ENCODE measurements at places on chromosomes 16 and 17. TPM values are rescaled to one million over a fixed set of nuclear protein-coding genes. Genes with fewer than 3 reads are reported as not detected.

DNA sequence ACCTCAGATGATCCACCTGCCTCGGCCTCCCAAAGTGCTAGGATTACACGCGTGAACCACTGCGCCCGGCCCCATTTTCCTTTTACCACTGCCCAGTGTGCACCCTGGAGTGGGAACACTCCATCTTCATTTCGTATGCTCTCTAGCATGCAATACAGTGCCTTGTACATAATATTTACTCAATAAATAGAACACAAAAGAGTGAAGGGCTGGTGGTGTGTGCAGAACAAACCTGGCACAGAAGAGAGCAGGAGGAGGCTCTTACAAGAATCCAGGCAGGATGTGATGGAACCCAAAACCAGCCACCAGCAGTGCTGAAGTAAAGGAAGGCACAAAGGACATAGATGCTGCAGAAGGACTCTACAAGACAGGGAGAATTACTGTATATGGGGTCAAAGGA is 7.3 kb downstream of the KRT37 start:
- no peak for DNase-seq

- peak; percentile 65 for DNase-seq
Measured at GRCh38 chr16:85369741-85370528, 243.2 kb upstream of the GSE1 start.

DNA sequence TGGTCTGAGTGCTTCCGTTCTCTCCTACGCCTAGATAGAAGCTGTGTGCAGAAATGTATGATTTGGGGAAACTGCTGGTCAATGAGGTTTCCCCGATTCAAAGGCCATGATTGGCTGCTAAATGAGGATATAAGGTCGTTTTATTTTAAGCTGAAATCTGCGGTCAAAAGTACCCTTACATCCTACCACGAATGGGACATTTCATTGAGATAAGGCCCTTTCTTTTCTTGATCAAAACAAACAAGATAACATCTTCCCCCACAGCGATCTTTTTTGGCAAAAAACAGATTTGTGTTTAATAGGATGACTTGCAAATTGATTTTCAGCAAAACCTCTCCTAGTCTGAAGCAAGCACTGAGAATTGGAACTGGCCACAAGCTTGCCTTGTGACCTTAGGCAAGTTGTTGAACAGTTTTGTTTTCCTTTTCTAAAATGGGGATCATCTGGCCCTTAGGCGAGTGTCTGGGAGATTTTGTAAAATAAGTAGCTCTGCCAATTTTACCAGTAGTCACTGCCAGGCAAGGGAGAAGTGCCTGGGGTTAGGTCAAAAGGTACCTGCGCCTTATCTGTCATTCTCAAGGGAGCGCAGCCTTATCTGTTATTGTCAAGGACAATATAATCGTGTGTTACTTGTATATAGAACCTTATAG is 635 bp downstream of the SCPEP1 start:
- no peak for DNase-seq

GRCh38 chr16:57773655-57774295 is 28.5 kb downstream of the KIFC3 start:
- no peak for DNase-seq

GRCh38 chr17:10754861-10755591 is 25.2 kb upstream of the TMEM220 start:
- no peak for DNase-seq

DNA sequence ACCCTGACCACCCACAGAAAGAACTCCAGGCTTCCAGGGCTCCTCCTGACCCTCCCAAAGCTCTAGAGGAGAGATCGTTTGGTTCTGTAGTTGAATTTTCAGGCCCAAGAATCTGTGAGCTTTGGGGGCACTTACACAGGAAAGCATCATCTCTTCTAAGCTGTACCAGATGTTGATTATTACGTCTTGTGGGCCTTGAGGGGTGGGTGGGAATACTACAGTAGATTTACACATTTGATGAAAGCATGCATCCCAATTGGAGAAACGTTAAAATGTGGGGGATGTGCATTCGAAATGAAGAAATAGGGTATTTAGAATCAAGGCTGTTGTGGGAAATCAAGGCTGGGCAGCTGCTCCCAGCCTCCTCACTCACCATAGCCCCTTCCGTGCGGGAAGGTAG is 61.9 kb downstream of the MGAT5B start:
- no peak for DNase-seq

GRCh38 chr17:44323359-44324091 is 1.1 kb downstream of the SLC25A39 start:
- DNase-seq = no peak

DNA sequence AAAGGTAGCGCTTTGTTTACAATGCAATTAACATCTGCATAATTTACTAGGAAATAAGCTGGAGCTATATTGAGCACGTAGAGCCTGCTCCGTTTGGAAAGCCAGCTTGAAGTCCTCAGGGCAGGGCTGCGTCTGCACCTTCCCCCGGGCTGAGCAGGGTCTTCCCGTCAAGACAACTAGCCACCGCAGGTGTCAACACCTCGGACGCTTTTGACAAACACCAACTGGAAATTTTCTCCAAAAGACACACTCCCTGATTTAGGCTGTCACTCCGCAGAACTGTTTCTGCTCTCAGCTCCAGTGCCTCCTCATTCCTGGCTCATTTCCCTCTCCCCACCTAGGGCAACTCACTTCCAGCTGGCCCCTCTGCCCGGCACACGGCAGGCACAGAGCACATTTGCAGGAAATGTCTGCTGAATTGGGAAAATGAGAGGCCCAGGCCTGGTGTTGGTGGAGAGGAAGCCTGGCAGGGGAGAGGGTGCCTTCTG is 170.3 kb downstream of the MAF start:
- DNase-seq = no peak

DNA sequence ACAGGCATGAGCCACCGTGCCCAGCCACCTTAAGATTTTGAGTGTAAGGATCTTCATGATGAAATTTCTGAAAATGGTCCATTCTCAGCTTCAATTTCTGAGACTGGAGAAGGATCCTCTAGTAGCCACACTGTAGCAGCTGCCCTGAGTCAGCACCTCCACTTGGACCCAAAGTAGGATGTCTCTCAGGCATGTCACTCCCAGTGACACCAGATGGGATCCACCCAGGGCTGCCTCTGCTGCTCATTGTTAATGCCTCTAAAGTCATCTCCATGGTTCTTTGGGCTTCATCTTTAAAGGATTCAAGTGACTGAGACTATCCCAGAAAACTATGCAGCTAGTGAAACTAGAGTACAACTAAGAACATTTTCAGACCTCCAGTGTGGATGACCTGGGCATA is 7.9 kb downstream of the PLD6 start:
- no peak for DNase-seq

- no peak for DNase-seq
Measured at GRCh38 chr17:609232-609810, 105.3 kb downstream of the VPS53 start.

- DNase-seq = no peak
Measured at GRCh38 chr16:64133366-64133765, 988.5 kb downstream of the CDH11 start.

GRCh38 chr16:23223368-23223767 is 40.8 kb downstream of the SCNN1G start:
- DNase-seq = no peak

GRCh38 chr16:71882505-71883167 is 1.3 kb downstream of the ZNF821 start:
- peak; percentile 49 for DNase-seq

GRCh38 chr17:82495844-82496528 is 23.5 kb upstream of the FOXK2 start:
- no peak for DNase-seq

GRCh38 chr17:39772415-39772814 is 34.7 kb downstream of the GRB7 start:
- no peak for DNase-seq

- DNase-seq = no peak
Measured at GRCh38 chr17:42060231-42060630, 9.8 kb upstream of the C17orf113 start.

Gene BAHCC1
- 36.9 TPM for total RNA-seq

Gene QRICH2
- 16.0 TPM for total RNA-seq

Gene TMC7
- 4.8 TPM for total RNA-seq

Gene ANKS4B
- total RNA-seq = 4.6 TPM

Gene TBC1D3K
- total RNA-seq = not detected

Gene ZNF750
- 0.11 TPM for total RNA-seq

Gene OR4D1
- total RNA-seq = not detected

Gene EVPLL
- not detected for total RNA-seq

Gene PLA2G10
- total RNA-seq = 2.2 TPM

Gene KRTAP9-2
- total RNA-seq = not detected

Gene KRT31
- total RNA-seq = not detected
